Stimulated activated CD8-positive, alpha-beta memory T cell treated with anti-CD3 and anti-CD28 coated beads, Interleukin-4, amount 100 ng/mL, for 1 hour (primary cell): ENCODE measurements at places on chromosomes 1 and 21.
A peak's percentile ranks its signal among the peaks of the same experiment; 100 is the strongest.

DNA sequence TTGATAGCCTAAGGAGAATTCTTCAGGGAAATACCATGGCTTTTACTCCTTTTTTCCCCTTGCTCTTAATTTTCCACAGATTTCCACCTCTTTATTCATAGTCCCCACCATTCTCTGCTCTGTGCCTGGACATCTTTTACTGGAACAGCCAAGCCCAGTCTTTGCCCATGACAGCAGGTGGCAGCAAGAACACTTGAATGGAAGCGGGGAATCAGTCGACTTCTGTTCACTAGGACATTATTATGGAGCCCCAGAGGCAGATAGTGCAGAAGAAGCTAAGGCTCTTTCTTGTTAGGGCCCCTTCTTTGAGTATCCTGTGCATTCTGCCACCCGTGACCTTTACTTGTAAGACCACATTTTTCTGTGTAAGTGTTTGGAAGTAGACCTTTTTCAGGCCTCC is 6.3 kb downstream of the OR14I1 start:
- no peak for DNase-seq

GRCh38 chr1:234598974-234599616 is 10.9 kb downstream of the IRF2BP2 start:
- no peak for DNase-seq

DNA sequence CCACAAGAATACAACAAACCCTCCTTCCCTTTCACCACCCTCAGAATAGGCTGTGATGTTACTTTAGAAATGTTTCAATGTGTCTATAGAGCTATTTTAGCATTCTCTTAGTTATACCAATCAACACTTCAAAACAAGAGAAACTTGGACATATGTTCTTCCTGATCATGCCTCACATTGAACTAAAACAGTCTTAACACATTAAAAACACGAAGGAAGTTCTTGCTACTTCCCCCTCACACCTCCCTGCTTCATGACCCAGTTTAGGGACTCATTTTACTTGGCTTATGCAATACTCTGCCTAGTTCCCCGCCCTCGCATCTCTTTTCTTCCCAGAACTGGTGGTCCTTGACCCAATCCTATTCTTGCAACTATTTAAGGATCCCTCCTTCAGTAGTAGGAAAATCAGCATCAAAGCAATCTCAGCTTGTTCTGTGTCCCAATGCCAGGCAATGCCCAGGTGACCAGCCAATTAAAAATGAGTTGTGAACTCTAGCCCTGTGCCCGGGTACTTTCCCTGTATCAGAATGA is 408.8 kb upstream of the BEND5 start:
- no peak for DNase-seq

DNA sequence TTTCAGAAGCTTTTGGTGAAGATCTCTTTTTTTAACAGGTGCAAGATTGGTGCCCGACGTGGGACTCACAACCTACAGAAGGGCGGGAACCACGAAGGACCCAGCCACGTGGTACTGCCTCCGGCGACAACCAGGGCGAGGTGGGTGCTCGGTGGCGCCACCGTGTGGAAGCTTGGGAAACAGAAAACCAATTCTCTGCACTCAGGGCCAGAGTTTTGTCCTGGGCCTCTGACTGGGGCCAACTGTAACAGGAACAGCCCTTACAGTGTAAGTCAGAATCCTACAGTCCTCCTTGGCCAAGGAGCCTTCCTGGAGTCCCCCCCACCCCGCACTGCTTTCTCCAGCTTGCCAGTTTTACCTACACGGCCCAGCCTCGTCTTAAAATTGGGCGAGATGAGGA is 11.6 kb upstream of the S100A7A start:
- DNase-seq: no peak

GRCh38 chr1:119968068-119968492 is 71.8 kb upstream of the ADAM30 start:
- peak; percentile 53 for DNase-seq

GRCh38 chr1:64126581-64126980 is 76.8 kb upstream of the UBE2U start:
- no peak for DNase-seq

GRCh38 chr1:151001602-151002001 is 5.1 kb downstream of the MINDY1 start:
- DNase-seq: no peak

DNA sequence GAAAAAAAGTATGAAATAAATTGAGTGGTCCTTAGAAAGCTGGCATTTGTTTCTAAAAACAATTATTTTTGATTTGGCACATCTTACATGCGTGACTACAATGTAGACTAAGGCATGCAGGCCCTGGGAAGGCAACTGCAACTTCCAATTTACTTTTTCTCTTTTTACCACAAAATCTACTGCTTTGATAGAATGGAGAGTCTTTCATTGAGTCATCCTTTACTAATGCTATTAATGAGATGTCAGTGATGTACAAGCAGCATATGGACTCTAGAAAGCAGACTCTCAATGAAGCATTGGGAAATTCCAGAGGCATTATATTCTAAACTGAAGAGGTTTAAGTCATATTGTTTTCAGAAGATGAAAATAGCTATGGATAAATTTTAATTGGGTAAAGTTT is 29.6 kb upstream of the PRRX1 start:
- DNase-seq: no peak

DNA sequence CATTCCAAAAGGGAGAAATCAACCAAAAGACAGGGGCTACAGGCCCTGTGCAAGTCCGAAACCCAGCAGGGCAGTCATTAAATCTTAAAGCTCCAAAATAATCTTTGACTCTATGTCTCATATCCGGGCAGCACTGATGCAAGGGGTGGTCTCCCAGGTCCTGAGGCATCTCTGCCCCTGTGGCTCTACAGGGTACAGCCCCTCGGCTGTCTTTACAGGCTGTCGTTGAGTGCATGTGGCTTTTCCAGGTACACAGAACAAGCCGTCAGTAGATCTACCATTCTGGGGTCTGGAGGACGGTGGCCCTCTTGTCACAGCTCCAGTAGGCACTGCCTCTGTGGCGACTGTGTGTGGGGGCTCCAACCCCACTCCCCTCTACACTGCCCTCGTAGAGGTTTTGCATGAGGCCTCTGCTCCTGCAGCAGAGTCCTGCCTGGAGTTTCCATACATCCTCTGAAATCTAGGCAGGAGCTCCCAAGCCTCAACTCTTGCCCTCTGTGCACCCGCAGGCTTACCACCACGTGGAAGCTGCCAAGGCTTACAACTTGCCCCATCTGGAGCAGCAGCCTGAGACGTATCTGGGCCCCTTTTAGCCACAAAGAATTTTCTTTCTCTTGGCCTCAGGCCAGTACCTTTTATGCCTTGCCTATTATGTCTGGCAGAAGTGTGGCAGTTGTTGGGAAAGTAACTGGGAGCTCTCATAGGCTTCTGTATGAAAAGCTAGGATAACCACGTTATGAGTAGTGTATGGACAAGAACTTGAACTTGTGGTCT is 52.5 kb downstream of the POU2F1 start:
- no peak for DNase-seq

- DNase-seq: no peak
Observed at GRCh38 chr1:86756062-86756406, 51.7 kb downstream of the SH3GLB1 start.

GRCh38 chr1:162412002-162412401 is at the start of gene SH2D1B:
Gene SH2D1B, minus strand, starts transcription at chr1:162412136. Its CDS starts 120 bp downstream, at chr1:162412016.
- DNase-seq: no peak

DNA sequence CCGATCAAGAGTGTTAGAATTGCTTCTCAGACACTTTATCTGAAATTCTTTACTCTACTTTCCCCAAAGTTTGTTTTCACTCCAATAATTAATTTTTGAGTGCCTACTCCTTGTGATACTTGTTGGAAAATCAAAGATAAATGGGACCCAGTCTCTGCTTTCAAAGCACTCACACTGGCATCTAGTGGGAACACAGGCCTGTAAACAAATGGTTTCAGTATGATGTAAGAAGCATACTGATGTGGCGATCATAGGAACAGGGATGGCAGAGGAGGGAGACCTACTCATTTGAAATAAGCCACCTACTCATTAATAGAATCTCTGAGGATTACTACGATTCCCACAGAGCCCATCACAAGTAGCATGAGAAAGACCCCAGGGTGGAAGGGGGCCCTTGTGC is 273.7 kb upstream of the ST6GALNAC5 start:
- no peak for DNase-seq

DNA sequence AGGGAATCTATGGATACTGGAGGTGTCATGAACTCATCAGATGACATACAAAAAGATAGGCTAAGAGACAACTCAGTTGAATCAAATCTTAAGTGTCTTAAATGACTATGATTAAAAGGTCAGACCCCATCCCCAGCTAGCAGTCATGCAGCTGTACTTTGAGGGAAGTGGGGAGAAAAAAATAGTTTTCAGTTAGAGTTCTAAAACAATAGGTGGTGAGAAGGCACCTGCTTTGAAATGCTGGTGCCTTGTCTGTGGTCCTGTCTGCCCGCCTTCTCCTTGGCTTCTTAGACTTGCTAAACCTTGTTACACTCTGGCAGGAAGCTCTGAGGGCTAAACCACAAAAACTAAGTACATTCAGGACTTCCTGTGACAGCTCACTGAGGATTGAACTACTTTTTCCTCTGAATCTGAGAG is 15.3 kb downstream of the CD2 start:
- peak; percentile 45 for DNase-seq

- DNase-seq: no peak
Observed at GRCh38 chr1:203126866-203127665, 460 bp upstream of the ADORA1 start.

DNA sequence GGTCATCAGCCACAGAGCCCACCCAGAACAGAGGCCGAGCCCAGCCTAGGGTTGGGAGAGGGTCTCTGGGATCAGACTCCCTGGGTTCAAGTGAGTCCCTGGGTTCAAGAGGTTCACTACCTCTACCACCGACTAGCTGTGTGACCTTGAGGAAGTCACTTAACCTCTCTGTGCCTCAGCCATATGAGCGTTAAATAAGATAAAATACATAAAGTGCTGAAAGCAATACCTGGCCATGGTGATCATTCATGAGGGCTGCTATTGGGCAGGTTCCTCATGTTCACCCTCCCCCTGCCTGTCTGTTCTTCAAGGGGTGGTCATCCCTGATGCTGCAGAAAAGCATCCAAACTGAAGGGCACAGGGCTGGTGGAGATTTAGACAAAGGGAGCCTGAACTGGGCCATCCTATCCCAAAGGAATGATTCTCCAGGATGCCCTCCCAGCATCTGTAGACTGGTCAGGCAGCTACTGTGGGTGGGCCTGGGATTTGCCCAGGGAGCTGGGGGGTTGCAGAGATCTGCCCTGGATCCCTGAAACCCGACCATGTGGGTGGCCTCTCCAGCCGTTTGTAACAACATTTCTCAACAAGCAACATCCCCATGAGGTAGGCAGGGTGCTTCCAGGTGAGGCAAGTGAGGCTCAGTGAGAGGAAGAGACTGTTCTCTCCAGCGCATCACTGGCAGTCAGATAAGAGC is 196.6 kb downstream of the MATN1 start:
- DNase-seq: no peak

- no peak for DNase-seq
Observed at GRCh38 chr1:193183019-193183627, 3.3 kb downstream of the B3GALT2 start.

- no peak for DNase-seq
Observed at GRCh38 chr1:8437347-8437746, 119.4 kb downstream of the SLC45A1 start.

- no peak for DNase-seq
Observed at GRCh38 chr21:34182436-34182835, 109.1 kb downstream of the MRPS6 start.

- no peak for DNase-seq
Observed at GRCh38 chr1:204286831-204287421, 72.8 kb downstream of the PLEKHA6 start.

- DNase-seq: no peak
Observed at GRCh38 chr1:31924839-31925238, 13.3 kb downstream of the PTP4A2 start.

- DNase-seq: no peak
Observed at GRCh38 chr1:176541663-176542062, 78.7 kb downstream of the PAPPA2 start.

GRCh38 chr1:68293609-68294366 is 61.5 kb upstream of the WLS start:
- DNase-seq: no peak

GRCh38 chr1:42014823-42015222 is 96.1 kb upstream of the HIVEP3 start:
- no peak for DNase-seq

DNA sequence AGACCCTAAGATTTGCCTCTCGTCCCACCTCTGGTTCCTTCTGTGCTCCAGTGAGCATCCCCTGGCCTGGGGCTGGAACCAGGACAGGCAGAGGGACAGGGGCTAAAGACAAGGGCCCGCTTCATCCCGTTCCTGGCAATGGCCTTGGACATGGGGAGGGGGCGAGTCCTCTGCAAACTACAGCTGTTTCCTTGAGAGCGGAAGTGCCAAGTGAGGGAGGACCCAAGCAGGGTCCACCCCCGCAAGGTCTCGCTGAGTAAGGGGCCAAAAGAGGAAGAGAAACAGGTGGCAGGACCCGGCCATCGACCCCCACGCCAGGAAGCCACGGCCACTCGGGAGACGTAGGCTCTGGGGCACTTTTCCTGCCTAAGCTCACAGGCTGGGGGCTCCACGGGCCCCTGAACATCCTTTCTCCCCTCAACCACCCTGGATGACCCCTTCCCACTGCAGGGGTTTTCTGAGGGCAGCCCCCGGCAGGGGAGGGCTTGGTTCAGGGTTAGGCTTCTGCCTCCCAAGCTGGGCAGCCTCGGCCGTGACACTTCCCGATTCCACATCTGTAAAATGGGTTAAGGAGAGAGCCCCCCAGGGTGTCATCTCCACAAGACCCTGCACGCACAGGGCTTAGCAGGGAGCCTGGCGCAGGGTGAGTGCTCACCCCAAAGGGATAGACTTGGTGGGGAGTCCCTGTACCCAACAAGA is 17.9 kb upstream of the PLEKHG5 start:
- no peak for DNase-seq

- DNase-seq: no peak
Observed at GRCh38 chr1:79594121-79594698, 587.7 kb upstream of the ADGRL4 start.

DNA sequence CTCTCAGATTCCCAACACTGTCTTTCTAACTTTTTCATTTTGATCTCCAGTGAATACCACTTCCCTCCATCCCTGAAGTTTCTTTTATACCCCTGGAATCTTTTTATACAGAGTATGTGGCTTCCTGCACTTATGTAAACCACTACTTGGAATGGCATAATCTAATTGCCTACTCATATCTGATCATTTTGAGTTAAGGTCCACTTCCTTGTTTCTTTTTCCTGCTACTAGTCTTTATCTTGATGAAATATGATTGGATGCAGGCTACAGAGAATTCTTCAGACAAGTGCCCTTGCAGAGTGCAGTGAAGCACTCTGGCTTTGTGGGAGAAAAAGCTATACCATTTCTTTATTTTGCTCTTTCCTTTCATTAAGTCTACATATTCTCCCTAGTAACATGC is 325.3 kb upstream of the ADAMTS5 start:
- no peak for DNase-seq

GRCh38 chr1:208203848-208204609 is 40.2 kb downstream of the PLXNA2 start:
- DNase-seq: no peak

- no peak for DNase-seq
Observed at GRCh38 chr1:167522246-167522645, 3.9 kb upstream of the CD247 start.
